Astrocyte (in vitro differentiated cells and primary cell): ENCODE measurements at places on chromosomes 13 and 19. TPM values are rescaled to one million over a fixed set of nuclear protein-coding genes. Genes with fewer than 3 reads are reported as not detected.

The ZFP14 gene
- 3.2 and 3.4 TPM in 2 replicates for total RNA-seq

DNA sequence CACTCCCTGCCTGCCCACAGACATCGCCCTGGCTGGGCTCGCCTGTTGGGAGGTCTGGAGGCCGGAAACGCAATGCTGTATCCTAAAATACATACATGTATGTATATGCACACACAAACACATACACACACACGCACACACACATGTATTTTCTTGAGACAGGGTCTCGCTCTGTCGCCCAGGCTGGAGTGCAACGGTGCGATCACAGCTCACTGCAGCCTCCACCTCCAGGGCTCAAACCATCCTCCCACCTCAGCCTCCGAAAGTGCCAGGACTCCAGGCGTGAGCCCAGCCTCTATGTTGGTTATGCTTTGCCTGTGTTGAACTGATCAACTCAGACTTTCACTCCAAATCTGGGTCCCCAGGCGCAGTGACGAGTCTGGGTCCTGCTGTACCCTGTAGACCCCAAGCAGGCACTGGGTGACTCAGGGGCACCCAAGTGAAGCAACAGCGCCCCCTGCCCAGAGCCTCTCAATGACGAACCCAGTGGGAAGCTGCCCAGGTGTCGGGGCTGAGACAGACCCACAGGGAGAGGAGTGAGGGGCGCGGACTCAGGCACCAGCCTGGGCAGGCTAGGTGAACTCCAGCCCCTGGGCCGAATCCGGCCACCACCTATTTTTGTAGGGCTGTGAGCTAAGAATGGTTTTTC lies 27.4 kb upstream of the CACTIN start:
- DNase-seq: no peak
- no peak overlapping the region for H3K4me3 ChIP-seq
- no peak overlapping the region for H3K27ac ChIP-seq
- no peaks in the 10 kb centered on the region for H3K27me3 ChIP-seq

GRCh38 chr19:38890686-38891085 lies 8.7 kb downstream of the SIRT2 start:
- no peak overlapping the region for H3K27ac ChIP-seq
- H3K4me3 ChIP-seq: no peak overlapping the region
- no peak for DNase-seq

DNA sequence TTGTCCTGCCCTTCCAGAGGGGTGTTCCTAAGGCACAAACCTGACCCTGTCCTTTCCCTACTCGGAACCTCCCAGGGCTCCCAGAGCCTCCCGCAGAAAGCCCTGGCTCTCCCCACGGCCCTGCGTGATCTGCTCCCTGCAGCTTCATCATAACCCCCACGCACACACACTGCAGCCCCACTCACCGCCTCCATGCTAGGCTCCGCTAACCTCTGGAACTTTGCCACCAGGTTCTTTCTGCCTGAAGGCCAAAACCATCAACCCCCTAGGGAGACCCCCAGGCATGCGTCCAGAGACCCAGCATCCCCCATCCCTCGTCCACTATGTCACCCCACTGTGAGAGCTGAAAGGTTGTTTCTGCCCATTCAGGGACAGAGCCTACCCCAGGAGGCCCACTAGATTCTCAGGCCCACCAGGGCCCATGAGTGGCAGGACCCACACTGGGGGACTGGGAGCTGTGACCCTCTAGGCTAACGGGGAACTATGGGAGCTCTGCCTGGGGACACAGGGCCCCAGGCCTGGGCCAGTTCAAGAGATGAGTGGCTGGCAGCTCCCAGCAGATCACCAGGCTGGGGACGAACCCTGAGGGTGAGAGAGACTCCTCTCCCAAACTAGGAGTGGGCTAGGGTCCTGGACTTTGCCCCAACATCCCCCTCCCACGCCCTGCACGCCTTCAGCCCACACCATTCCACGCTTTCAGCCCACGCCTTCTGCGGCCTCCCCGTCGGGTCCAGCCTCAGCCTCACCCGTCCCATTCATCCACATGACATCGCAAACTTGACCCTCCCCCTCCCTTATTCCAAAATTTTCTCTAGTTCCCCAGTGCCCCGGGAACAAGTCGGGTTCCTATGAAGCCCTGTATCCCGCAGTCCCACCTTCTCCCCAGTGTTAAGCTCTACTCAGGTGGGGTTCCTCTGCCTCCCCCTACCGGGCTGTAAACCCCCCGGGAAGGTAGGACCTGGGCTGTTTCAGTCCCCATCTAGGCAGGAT lies 33.2 kb upstream of the PNMA8B start:
- DNase-seq: no peak
- no peaks in the 10 kb centered on the region for H3K36me3 ChIP-seq
- H3K4me1 ChIP-seq: peaks cover 4% of the 10 kb centered on the region
- no peak overlapping the region for H3K4me3 ChIP-seq
- no peaks in the 10 kb centered on the region for H3K27me3 ChIP-seq
- no peak overlapping the region for H3K27ac ChIP-seq

DNA sequence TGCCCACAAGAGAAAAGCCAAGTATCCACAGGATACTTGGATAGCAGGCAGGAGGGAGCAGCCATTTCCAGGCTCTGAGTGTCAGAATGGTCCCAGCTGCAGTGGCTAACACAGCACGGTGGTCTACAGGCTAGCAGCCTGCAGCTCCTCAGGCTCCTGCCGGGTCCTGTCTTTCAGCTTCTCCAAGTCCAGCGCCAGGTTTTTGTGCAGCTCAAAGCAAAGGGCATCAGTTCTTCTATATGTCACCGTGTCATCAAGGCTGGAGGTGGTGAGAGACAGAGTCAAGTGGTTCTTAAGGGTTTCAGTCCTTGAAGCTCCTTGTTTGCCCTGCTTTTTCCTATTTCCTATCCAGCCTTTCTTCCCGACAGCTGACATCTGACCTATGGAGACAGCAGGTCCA lies 188.6 kb downstream of the NUFIP1 start:
- no peaks in the 10 kb centered on the region for H3K27me3 ChIP-seq
- no peak for DNase-seq

DNA sequence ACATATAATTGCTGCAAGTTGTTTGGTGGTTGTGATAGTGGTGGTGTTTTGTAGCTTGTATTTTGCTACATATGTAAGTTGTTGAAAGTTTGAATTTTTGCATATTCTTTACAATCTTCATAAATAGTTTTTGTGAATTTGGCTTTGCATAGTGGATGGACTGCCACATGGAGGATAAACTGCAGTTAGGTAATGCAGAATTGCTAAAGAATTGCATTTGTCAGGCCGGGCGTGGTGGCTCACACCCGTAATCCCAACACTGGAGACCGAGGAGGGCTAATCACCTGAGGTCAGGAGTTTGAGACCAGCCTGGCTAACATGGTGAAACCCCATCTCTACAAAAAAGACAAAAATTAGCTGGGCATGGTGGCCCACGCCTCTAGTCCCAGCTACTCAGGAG lies 111.9 kb downstream of the ZAR1L start:
- no peaks in the 10 kb centered on the region for H3K27me3 ChIP-seq
- DNase-seq: no peak
- H3K27ac ChIP-seq: no peak overlapping the region

The ATP4B gene
- total RNA-seq: not detected in 2 replicates

GRCh38 chr13:67100730-67101129 lies 129.4 kb downstream of the PCDH9 start:
- H3K27ac ChIP-seq: no peak overlapping the region
- H3K27me3 ChIP-seq: no peaks in the 10 kb centered on the region
- H3K4me3 ChIP-seq: no peak overlapping the region
- H3K36me3 ChIP-seq: no peaks in the 10 kb centered on the region
- no peaks in the 10 kb centered on the region for H3K4me1 ChIP-seq

- H3K27ac ChIP-seq: no peak overlapping the region
- no peak for DNase-seq
- H3K4me1 ChIP-seq: no peaks in the 10 kb centered on the region
- no peaks in the 10 kb centered on the region for H3K36me3 ChIP-seq
Measured at GRCh38 chr13:106329941-106330340, 205.5 kb downstream of the EFNB2 start.

DNA sequence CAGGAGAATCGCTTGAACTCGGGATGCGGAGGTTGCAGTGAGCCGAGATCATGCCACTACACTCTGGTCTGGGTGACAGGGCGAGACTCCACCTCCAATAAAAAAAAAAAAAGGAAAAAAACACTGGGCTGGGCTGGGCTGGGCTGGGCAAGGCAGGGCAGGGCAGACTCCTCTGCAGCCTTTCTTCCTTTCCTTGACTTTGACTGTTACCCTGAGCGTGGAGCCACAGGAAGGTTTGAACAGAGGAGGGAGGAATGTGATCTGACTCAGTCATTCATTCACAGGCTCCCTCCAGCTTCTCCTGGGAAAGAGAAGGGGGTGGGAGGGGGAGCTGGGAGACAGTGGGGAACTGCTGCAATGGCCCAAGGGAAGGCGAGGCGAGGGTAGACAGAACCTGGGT lies 2.7 kb upstream of the ACTN4 start:
- DNase-seq: no peak
- no peaks in the 10 kb centered on the region for H3K27me3 ChIP-seq
- no peaks in the 10 kb centered on the region for H3K4me1 ChIP-seq
- no peak overlapping the region for H3K4me3 ChIP-seq
- H3K36me3 ChIP-seq: no peaks in the 10 kb centered on the region
- H3K27ac ChIP-seq: no peak overlapping the region

DNA sequence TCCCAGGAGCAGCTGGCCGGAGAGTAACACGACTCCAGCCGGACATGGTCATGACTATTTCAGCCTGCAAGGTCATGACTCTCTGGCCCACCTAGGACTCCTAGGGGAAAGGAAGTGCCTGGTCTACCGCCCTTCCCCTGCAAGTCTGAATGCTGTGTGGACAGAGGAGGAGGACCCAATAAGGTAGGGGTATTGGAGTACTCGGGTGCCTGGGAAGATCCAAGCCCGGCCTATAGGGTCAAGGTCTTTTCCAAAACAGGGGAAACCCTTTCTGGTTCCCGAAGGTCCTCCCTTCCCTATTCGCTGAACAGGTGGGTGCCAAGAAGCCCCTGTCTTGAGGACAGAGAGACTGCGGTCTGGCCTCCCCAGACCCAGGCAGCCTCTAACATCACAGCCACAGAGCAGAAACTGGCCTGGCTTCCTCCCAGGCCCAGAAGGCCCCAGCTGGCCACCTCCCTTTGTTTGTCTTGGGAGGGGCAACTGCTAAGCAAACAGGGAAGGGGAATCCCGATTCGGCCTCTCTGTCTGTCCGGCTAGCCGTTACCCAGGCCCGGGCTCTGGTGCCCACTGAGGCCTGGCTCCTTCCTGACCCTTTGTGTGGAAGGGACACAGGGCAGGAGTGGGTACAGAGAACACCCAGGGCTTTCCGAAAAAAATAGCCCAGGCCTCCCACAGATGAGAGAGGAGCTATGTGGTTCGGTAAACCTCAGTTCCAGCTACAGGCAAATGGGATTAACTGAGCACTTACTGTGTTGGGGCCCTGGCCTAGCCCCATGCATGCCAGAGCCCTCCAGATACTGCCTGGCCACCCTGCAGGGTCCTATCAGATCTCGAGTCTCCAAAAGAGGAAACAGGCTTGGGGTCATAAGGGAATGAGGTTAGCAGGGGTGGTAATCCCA lies 5.2 kb upstream of the GRAMD1A start:
- peaks cover 9% of the 10 kb centered on the region for H3K4me1 ChIP-seq
- H3K4me3 ChIP-seq: no peak overlapping the region
- H3K36me3 ChIP-seq: no peaks in the 10 kb centered on the region
- H3K27me3 ChIP-seq: no peaks in the 10 kb centered on the region
- H3K27ac ChIP-seq: no peak overlapping the region

- H3K27ac ChIP-seq: no peak overlapping the region
- peaks cover 1% of the 10 kb centered on the region for H3K36me3 ChIP-seq
Measured at GRCh38 chr13:28297341-28297740, 159.0 kb downstream of the PAN3 start.

The LILRB4 gene
- not detected in 2 replicates for total RNA-seq
